A549 treated with dexamethasone at 1 μM for 4 hours (cell line): ENCODE measurements at places on chromosomes 6 and 20. TPM values are rescaled to one million over a fixed set of nuclear protein-coding genes. Genes with fewer than 3 reads are reported as not detected.

Gene EPB41L1
- 60.7 to 95.7 TPM (median 81.6 TPM) in 5 replicates for total RNA-seq

Gene EBF4
- 2.0 to 3.0 TPM (median 2.3 TPM) in 5 replicates for total RNA-seq

Gene TMEM200A
- total RNA-seq: 0.03 to 0.06 TPM (median 0.06 TPM) in 5 replicates

Gene C6orf89
- total RNA-seq: 16.4 to 21.0 TPM (median 19.2 TPM) in 5 replicates

Gene FNDC1
- 0.08 to 0.14 TPM (median 0.11 TPM) in 5 replicates for total RNA-seq

Gene FAM217A
- total RNA-seq: not detected in 5 replicates

Gene MTCH1
- 107 to 126 TPM (median 123 TPM) in 5 replicates for total RNA-seq

Gene B3GALT4
- 0.44 to 0.85 TPM (median 0.71 TPM) in 5 replicates for total RNA-seq

Gene FOXO3
- 16.0 to 23.3 TPM (median 20.4 TPM) in 5 replicates for total RNA-seq

Gene ID4
- total RNA-seq: 0.61 to 1.0 TPM (median 0.80 TPM) in 5 replicates

Gene CTAGE9
- not detected in 5 replicates for total RNA-seq

Gene EEF1A2
- 123 to 185 TPM (median 159 TPM) in 5 replicates for total RNA-seq

Gene ADGRG6
- 43.7 to 81.4 TPM (median 72.2 TPM) in 5 replicates for total RNA-seq

Gene TTK
- 17.9 to 22.0 TPM (median 19.0 TPM) in 5 replicates for total RNA-seq

Gene SCUBE3
- 0.05 to 0.11 TPM (median 0.06 TPM) in 5 replicates for total RNA-seq

Gene MOG
- total RNA-seq: not detected in 5 replicates

Gene COL9A1
- total RNA-seq: 0.06 TPM in 1 of 5 replicates, not detected in the others

Gene AVP
- total RNA-seq: not detected in 5 replicates

Gene LPIN3
- 8.1 to 19.2 TPM (median 13.6 TPM) in 5 replicates for total RNA-seq

Gene FGD2
- total RNA-seq: not detected in 5 replicates

Gene AURKA
- 94.0 to 106 TPM (median 104 TPM) in 5 replicates for total RNA-seq

Gene BFSP1
- 4.1 to 4.9 TPM (median 4.5 TPM) in 5 replicates for total RNA-seq

Gene MRPL18
- 74.6 to 102 TPM (median 93.0 TPM) in 5 replicates for total RNA-seq

Gene RPL10A
- 1,353 to 1,488 TPM (median 1,401 TPM) in 5 replicates for total RNA-seq

Gene FOXS1
- total RNA-seq: 0.13 to 0.44 TPM (median 0.34 TPM) in 5 replicates

Gene PRPH2
- total RNA-seq: not detected in 5 replicates

Gene TOMM6
- 275 to 321 TPM (median 298 TPM) in 5 replicates for total RNA-seq

Gene EPHA7
- total RNA-seq: 0.07 to 0.14 TPM (median 0.11 TPM) in 5 replicates

Gene TUBB1
- 0.02 TPM in 2 of 5 replicates, not detected in the others for total RNA-seq
